ENCODE measurements at places on chromosomes 2 and 18.

DNA sequence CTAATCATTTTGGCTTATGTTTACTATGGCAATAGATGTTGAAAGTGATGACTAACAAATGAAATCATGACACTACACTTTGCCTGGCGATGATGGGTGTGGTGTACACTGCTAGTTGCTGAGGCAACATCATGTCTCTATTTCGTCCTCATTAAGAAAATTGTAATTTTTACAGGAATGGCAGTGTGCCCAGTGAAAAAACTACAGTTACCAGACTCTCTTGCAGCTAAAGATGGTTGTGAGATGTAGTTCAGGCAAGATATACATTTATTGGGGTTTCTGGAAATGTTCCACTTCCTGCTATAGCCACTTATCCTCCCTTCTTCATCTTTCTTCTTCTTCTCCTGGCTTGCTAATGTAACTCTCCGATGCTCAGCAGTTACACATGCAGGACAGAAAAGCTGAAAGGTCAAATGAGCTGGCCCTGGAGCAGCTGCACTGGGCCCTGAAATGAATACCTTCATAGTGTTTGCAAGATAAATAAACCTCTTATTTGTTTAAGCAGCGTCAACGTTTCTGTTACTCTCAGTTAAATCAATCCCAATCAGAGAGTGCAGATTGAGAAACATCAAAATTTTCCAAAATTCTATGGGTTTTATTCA, 46.0 kb downstream of the SOCS6 start:
- DNase-seq = no peak

DNA sequence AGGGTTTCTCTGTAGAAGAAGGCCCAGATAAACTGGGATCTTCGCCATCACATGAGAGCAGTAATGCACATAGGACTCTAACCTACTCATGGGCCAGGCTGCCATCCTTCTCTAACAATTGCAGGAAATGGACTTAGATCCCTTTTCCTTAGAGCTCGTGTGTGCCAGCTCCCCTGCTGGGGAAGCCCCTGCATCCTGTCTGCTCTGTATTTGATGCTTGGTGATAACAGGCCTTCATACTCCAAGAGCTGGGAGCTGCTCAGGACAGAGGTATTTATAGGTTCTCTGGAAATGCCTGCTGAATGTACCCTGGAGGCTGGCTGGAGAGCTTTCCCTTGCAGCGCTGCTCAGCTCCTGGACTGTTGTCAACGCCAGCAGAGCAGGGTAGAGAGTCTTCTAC, 249.6 kb downstream of the MTX2 start:
- no peak for DNase-seq

GRCh38 chr18:63779386-63779785, 4.2 kb downstream of the SERPINB7 start:
- DNase-seq = no peak

DNA sequence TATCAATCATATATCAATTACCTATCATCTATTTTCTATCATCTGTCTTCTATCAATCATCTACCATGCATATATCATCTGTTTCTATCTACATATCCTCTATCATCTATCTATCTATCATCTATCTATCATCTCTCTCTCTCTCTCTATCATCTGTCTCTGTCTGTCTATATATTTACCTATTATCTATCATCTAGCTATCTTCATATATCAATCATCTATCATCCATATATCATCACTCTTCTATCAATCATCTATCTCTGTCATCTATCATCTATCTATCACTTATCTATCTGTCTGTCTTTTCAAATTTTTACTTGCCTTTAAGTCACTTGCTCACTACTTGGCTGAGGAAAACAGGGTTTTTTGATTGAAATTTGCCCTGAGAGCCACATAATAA, 592.3 kb downstream of the DCDC2C start:
- DNase-seq = no peak

- DNase-seq = no peak
Measured at GRCh38 chr2:113158884-113159553, 14.8 kb upstream of the PSD4 start.

DNA sequence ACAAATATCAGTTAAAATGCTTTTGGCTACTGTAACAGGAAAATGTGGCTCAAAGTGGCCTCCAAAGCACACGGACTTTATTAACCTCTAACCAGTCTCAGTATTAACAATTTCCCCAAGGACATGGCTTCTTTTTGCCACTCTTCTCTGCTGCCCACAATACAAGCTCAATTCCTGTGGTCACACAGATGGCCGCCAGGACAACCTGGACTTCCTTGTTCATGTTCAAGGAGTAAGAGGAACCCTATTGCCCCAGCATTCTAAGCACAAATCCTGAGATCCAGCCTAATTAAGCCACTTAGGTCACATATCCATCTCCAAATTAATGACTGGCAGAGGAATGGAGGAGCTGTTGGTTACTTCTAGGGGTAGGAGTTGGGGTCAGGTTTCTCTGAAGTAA, 38.2 kb downstream of the AOX1 start:
- DNase-seq = no peak

GRCh38 chr2:96869822-96870625, at the start of gene SEMA4C:
SEMA4C (minus strand) TSS chr2:96870080; CDS start chr2:96867886, 2,194 bp downstream.
- DNase-seq = no peak

DNA sequence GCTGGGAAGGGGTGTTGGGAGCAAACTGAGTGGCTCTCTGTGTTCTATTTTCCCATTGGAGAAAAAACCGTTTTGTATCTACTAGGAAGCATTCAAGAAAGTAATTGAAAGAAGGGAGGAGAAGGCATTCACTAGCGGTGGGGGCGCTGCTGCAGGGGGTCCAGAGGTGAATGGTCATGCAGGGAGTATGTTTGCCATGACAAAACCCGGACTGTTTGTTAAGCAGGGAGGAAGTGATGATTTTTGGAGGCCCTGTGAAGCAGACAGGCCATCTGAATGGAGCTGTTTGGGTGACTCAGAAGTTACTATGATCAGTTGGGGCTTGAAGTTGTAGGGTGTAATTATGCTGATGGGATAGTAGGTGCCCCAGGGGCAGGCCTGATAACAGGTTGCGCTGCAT, 7.0 kb downstream of the TAF4B start:
- no peak for DNase-seq

- no peak for DNase-seq
Measured at GRCh38 chr18:78242254-78242643, 737.4 kb upstream of the SALL3 start.

- no peak for DNase-seq
Measured at GRCh38 chr2:98461498-98462049, 16.9 kb downstream of the INPP4A start.

DNA sequence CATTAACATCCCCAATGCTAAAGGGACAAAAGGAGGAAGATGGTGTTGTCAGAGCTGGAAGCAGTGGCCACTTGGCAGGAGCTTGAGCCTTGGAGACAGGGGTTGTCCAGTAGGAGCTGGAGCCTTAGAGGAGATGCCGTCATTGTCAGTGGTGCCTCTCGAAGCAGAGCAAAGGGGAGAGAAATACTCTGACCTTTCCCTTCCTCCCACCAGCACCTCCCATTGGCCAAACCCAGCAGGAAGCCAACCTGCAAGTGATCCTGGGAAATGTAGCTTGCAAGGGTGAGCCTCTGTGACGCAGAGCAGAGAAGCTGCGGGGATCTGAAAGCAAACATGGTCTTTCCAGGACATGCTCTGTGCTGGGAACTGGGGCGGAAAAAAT, 33.7 kb upstream of the MRPL19 start:
- no peak for DNase-seq

DNA sequence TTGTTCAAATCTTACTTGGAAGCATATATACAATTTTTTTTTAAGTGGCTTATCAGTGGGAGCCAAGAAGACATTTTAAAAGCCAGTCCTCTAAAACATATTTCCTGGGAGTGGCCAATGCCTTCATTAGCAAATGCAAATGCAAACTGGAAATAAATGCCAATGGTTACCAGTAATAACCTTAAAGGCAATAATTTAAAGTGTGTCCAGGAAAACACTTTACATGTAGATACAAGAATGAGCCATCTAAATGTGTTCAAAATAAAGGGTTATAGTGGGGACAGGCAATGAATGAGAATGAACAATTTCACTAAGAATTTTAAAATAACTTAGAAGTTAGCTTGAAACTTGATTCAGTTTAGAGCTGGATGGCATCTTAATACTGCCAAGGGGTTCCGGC, 64.2 kb downstream of the FARSB start:
- DNase-seq = no peak

- DNase-seq = no peak
Measured at GRCh38 chr2:112938904-112939303, 27.9 kb downstream of the IL37 start.

DNA sequence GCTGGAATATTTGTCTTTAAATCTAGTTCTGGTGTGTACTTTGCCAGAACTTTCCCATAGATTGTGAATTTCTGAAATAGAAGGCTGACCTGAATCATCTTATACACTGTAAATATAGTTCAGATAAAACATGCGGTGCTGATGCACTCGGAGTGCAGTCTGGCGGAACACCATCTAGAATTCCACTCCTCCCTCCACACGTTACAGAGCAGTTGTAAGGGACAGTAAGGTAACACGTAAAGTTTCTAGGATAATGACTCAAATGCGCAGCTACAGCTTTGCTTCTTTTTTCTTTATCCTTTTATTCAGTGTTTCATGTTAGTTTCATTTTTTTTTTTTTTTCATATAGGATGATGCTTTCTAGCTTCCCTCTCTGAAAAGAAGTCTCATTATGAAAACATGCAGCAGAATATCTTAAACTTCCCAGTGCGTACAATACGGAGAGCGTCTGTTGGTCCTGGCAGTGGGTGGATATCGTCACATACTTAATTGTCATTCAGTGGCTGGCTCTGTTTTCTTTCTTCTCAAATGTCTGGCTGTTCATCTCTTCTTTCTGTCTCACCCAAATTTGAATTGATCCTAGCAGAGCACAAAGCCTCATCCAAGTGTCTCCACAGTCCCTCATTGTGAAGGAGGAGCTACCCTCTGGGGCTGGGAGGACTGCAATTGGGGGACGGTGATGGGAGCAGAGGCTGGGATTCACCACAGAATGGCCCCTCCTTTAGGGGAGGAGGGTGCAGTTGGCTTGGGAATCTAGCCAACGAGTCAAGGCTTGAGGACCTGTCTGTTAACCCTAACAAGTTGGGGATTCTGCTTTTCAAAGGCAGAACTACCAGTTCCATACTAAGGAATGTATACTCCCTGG, 138.8 kb downstream of the MYT1L start:
- DNase-seq = no peak

GRCh38 chr18:74376523-74376922, 60.9 kb downstream of the C18orf63 start:
- DNase-seq = no peak

DNA sequence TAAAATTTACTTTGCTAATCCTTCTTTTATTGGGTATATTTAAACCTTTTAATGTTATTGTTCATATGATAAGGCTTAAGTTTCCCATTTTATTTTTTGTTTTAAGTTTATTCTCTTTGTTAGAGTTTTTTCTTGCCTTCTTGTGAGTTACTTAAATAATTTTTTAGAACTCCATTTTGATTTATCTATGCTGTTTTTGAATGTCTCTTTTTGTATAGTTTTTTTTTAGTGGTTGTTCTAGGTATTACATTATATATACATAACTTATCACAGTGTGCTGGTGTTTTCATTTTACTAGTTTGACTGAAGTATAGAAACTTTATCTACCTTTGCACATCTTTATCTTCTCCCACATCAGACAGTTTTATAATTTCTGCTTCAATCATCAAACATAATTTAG, 49.4 kb upstream of the TGFA start:
- DNase-seq = no peak

DNA sequence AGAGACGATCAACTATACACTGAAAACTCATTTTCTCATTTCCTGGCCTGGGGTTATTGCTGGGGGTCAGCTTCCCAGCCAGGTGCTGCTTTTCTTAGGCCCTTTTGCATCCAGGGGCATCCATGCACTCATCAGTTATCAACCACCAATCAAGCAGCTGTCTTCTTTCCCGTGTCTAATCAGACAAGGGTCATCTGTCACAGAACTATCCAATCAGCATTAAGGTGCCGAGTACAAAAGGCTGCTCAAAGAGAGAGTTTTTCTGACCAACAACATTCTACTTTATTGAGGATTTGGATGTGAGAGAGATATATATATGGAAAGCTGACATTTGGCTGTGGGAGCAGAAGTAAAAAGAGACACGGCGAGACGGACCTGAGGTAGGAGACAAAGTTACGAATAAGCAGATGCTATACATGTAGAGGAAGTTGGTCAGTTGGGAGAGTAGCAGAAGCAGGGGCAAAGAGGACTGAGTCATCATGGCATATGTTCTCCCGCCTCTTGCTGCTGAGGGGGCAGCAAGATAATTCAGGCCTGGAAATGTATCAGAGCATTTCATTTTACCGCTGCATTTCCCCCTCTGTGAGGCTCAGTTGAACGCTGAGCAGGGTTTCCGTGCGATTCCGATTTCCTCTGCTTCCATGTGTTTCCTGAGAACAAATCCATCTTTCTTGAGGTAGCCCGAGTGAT, 129.3 kb downstream of the NUP35 start:
- DNase-seq = no peak

GRCh38 chr2:182891611-182892010, 25.2 kb upstream of the FRZB start:
- no peak for DNase-seq

DNA sequence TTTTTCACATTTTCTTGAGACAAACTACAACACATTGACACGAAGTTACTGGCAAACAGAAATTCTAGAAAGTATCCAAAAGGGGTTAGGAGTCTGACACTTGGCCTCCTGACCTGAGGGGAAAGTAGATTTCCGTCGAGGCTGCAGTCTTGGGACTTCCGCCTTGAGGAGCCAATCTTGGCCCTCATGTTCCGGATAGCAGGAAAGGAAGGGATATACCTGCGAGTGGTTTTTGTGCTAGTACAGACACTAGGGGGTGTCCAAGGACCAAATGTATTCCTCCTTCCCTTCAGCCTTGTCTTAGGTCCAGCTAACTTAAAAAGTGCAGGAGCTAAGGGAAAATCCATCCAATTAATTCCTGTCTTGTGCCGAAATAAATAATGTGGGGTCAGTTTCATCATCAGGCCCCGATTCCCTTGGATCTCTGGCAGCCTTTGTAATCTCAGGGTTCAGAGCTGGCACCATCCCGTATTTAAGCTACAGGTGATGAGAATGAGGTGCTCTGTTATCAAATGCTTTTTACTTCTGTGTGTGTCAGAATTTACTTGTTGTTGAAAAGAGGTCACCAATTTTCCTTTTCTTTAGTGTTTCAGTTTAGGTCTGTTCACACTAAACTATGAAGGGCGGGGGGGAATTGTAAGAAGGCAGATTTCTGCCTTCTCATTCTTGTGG, 330.2 kb upstream of the FANCL start:
- DNase-seq = no peak

DNA sequence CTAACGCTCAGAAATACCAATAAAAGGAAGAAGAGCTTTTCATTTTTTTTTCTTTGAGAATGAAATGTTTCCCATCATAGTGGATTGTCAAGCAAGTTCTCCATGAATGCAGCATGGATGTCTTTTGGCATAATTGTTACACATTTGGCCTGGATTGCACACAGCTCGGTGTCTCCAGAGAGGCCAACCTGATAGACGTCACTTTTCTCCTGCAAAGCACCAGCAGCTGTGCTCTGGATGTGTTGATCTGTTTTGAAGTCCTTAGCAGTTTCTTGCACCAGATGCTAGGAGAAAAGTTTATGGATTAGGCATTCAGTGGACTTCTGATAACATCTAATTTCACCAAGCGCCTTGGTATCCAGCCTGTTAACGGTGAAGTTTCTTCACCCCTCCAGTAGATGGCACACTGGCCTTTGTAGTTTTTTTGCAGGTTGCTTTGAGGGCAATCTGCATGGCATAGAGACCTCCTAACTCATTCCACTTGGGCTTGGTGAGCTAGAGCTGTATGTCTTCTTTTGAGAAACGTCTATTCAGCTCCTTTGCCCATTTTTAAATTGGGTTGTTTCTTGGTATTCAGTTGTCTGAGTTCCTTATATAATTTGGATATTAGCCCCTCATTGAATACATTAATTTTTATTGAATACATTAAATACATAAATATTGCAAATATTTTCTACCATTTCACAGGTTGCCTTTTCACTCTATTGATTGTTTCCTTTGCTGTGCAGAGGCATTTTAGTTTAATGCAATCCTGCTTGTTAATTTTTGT, 59.7 kb downstream of the PTH2R start:
- DNase-seq = no peak
